Spleen (tissue), 13 donors: ENCODE measurements at places on chromosomes 12 and 14. TPM values are rescaled to one million over a fixed set of nuclear protein-coding genes. Genes with fewer than 3 reads are reported as not detected.

MYF6 gene
- not detected for total RNA-seq

RDH16 gene
- total RNA-seq = 3.7 TPM

FAM90A1 gene
- total RNA-seq = 0.27 TPM

HHIPL1 gene
- 4.2 TPM for total RNA-seq

SPTSSA gene
- total RNA-seq = 9.9 TPM

SLC17A8 gene
- 0.34 TPM for total RNA-seq

KRT86 gene
- not detected for total RNA-seq

PZP gene
- 3.0 TPM for total RNA-seq

ATG101 gene
- total RNA-seq = 32.2 TPM

PYM1 gene
- 31.4 TPM for total RNA-seq

DNA sequence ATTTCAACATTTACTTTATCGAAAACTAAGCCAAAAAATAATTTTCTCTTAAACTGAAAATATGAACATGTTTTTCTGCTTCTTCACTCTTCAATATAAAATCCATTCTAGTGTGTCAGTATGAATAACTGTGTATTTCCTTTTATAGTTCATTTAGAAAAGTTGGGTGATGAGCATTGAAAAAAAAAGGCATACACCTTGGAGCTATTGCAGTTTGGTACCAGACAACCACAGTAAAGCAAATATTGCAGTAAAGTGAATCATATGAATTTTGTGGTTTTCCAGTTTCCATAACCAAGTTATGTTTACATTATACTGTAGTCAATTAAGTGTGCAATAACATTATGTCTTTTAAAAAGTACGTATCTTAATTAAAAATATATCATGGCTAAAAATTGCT is 195.0 kb upstream of the FOXG1 start:
- no peak for DNase-seq

- no peak for DNase-seq
Observed at GRCh38 chr12:129552996-129553750, 350.7 kb downstream of the TMEM132D start.

DNA sequence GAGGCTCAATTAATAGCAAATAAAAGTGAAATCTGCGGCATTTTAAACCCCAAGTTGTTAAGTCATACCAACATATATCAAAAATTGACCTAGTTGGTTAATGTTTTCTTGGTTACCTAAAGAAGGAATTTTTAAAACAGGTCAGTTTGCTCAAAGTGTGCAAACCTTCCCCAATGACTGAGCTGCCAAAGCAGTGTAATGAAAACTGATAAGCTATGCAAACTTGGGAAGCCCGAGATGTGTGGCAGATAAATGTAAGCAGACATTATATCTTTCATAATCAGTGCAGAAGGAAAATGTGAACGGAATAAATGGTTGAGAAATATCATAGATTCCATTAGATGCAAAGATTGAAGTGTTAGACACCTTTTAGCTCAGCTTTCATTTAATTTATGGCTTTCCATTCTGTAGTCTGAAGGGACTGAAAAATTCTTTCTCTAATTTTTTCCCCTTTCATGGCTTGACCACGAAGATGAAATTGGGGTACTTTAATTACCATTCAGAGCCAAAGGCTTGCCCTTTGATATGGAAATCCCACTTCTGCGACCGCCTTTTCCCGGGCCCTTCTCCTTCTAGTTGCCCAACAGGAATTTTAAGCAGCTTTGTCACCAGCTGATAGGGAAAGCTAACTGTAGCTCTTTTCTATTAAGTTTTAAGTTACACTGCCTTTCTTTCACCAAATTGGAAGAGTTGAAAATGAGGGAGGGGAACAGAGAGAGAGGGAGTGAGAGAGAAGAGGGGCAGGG is 306.6 kb upstream of the SOX5 start:
- DNase-seq = no peak

DNA sequence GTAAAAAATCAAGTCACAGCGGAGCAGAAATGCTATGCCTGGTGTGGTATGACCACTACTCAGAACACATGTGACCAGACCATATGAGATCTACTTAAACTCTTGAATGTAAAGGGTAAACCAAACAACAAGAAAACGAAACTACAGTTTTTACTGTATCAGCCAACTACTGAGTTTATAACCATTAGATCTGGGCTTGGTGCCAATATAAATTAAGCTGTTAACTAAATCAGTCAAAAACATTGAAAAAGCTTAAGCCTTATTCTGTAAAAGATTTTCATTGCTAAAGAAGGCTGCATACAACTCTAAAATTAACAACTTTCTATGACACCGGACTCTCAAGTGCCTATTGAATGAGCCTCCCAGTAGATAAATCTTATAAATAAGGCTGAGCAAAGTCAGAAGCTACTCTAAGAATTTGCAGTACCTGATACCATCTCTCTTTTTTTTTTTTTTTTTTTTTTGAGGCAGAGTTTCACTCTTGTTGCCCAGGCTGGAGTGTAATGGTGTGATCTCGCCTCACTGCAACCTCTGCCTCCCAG is 35.4 kb downstream of the SPTLC2 start:
- DNase-seq = no peak

DNA sequence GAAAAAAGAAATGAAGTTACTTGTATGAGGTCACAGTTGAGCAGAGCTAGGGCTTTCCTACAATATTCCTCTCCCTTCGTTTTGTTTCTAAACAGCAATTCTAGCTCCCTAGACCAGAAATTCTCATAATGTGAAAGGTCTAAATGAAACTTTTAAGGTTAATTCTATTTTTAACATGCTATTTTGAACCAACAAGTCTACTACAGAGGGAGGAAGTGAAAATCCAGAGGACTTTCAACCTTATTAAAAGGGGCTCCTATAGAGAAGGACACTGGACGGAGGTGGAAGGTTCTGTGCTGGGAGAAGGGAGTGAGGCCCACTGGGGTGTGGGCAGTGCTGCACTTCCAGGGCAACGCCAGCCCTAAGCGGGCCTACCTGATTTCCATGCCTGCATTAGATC is 13.4 kb downstream of the GSG1 start:
- DNase-seq = no peak

GRCh38 chr12:132153501-132154340 is 9.5 kb downstream of the NOC4L start:
- peak; percentile 91 for DNase-seq

- DNase-seq = no peak
Observed at GRCh38 chr12:2719392-2719791, 75.4 kb upstream of the FKBP4 start.

DNA sequence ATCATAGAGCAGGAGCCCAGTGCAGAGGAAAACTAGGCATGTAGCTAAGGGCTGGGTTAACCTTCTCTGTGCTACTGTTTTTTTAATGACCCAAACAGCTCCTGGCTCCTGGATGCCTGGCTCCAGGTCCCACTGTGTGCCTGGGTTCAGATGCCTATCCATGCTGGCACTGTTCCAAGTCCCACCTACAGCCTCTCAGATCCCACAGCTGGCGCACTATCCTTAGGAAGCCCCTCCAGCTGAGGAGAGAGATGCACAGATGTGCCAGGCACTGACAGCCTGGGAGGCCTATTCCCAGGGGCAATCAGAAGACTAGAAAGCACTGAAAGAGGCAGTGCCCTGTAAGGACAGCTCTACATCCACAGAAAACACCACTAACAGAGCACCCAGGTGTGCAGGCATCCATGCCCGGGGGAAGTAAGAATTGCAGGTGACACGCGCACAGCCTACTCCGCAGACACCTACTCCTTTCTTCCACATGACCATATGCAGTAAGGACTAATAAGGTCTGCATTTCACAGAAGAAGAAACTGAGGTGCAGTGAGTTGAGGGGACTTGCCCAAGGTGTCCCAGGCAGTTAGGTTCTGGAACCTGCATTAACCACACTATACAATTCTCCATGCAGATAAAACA is 51.2 kb downstream of the PITPNM2 start:
- DNase-seq = no peak

DNA sequence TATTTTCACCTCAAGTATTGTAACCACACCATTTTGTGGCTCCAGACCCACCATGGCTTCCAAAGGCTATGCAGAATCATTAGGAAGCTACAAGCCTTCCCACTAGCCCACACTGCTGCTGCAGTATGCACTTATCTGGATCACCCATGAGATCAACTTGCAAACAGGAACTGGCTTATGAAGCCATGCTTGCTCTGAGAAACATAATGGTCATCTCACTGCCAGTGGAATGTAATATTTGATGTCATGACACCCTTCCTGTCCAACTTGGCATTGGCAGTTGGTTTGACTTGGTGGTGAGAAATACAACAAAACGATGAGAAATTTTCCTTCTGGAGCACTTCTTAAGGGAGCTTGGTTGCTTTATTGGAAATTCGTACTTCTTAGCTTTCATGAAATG is 69.3 kb upstream of the FRMD6 start:
- no peak for DNase-seq

DNA sequence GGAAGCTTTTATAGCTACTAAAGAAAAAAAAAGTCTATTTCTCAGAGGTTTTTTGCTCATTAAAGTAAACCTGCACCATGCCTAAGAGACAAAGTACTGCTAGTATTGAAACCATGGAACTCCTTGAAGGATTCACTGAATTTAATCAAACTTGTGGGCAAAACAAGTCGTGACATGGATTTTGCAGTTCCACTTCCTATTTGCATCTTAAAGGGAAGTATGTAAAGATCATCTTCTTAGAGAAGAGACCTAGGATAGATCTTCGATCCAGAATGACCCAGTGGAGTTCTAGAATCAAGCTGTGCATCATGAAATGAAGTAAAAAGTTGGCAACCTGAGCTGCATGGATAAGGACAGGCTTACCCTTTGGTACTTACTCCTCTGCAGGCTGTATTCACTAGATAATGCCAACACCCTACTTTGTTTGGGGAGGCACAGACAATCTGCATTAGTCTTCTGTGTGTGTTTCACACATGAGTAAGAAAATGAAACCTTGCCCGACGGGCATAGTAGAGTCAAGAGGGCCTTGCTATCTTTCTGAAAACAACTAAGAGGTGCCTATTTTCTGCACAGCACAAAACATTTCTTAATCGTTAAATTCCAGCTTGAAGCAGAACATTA is 1.9 kb downstream of the GNG2 start:
- no peak for DNase-seq

DNA sequence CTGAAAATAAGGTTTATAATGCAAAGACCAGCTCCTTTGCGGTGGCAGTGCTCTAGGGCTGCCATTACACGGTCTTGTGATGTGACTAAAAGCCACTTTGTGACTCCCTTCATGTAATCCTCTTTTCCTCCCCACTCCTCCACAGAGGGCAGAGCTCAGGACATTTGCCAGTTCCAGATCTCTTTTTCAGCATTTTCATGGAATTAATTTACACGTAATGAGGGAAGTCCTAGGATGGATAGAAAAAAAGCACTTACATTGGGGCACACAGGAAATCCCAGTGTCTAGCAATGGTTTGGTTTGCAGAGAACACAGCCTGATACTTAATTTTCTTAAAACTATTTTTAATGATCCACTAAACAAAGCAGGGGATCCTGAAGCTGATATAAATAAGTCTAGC is 17.5 kb upstream of the ATF1 start:
- no peak for DNase-seq

- no peak for DNase-seq
Observed at GRCh38 chr14:25003537-25003936, 46.4 kb downstream of the STXBP6 start.

DNA sequence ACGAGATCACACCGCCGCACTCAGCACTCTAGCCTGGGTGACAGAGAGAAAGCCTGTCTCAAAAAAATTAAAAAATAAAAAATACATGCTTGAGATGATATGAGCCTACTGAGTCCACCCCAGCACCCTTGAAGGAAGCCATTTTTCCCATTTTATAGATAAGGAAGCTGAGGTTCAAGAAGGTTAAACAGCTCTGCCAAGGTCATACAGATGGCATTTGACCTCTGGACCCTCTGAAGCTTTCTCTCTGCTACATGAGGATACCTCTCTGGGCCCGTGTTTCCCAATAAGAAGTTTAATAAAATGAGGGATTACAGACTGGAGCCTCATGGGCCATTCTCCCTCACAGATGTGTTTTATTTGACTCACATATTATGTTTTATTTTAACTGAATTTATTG is 53.9 kb upstream of the PNMA1 start:
- no peak for DNase-seq

- no peak for DNase-seq
Observed at GRCh38 chr12:116402163-116402939, 124.9 kb upstream of the MED13L start.

- no peak for DNase-seq
Observed at GRCh38 chr12:122322501-122322900, 56.2 kb upstream of the VPS33A start.

DNA sequence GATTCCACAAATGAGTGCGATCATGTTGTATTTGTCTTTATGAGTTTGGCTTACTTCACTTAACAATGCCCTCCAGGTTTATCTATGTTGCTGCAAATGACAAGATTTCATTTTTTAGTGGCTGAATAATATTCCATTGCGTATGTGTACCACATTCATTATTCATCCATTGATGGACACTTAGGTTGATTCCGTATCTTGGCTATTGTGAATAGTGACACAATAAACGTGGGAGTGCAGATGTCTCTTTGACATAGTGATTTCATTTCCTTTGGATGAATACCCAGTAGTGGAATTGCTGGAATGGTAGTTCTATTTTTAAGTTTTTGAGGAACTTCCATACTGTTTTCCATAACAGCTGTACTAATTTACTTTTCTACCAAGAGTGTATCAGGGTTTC is 23.5 kb downstream of the AKAP6 start:
- DNase-seq = no peak

- DNase-seq = peak; percentile 73
Observed at GRCh38 chr12:89752341-89752740, 43.7 kb upstream of the ATP2B1 start.

GRCh38 chr12:83573671-83574070 is 887.0 kb downstream of the TMTC2 start:
- no peak for DNase-seq

- no peak for DNase-seq
Observed at GRCh38 chr12:10847744-10848143, 1.5 kb downstream of the PRR4 start.

GRCh38 chr14:63432888-63433552 is 110.2 kb downstream of the PPP2R5E start:
- no peak for DNase-seq

GRCh38 chr12:100959481-100959880 is 164.9 kb downstream of the ANO4 start:
- DNase-seq = no peak

DNA sequence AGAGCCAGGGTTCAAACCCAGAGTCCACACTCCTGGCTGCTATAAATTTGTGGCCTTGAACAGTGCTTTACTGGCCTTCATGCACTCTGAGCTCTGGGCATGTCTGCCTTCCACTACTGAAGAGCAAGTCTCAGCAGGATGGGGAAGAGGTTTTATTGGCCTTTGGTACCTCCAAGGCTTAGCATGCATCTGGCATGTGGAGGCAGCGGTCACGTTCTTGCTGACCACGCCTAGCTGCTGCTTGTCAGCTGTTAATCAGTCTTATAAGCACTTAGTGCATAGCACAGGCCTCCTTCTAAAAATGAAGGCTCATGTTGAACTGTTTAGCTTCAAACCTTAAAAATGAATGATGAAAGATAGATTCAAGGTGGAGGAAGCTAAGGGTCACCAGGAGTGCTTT is 177.5 kb downstream of the PELI2 start:
- no peak for DNase-seq
